ENCODE measurements at places on chromosomes 1 and 21.

- no peak for ATAC-seq
These were observed 26.8 kb downstream of the C8A start for GRCh38 chr1:56881417-56881816.

GRCh38 chr1:232951180-232951579, 769 bp downstream of the NTPCR start:
- peak; percentile 16 for ATAC-seq

DNA sequence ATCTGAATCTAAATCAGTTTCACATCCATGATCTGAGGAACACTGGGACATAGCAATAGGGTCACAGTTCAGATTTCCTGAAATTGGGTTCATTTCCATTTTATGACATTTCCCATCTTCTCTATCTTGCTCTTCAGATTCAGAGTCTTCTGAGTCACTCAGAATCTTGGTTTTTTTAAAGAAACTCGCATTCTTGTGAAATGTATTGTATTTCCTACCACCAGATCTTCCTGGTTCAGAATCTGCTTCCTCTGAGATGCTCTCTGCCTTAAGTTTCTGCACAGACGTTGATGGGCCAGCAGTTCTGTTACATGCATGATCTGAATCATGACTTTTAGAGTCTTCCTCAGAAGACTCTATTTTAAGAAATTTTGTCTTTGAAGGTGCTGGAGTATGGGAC, 15.5 kb upstream of the PSMG1 start:
- ATAC-seq, result no peak

- no peak for ATAC-seq
These were observed 12.1 kb downstream of the PLXNA2 start for GRCh38 chr1:208231881-208232661.

DNA sequence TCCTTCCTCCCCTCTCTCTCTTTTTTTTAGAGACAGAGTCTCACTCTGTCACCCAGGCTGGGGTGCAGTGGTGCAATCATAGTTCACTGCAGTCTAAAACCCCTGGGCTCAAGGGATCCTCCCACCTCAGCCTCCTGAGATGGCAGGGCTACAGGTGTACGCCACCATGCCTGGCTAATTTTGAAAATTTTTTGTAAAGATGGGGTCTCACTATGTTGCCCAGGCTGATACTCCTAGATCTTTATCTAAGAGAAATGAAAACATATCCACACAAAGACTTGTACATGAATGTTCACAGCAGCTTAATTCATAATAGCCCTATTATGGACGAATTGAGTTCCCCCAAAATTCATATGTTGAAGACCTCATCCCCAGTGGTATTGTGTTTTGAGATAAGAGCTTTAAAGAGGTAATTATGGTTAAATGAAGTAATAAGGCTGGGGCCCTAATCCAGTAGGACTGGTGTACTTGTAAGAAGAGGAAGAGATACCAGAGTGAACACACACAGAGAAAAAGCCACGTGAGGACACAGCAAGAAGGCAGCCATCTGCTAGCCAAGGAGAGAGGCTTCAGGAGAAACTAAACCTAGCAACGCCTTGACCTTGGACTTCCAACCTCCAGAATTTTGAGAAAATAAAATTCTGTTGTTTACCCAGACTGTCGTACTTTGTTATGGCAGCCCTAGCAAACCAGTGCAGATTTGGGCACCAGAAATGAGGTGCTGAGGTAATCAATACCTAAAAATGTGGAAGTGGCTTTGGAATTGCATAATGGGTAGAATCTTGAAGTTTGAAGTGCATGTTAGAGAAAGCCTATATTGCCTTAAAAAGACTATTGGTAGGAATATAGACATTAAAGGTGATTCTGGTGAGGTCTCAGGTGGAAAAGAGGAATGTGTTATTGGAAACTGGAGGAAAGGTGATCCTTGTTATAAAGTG, 13.2 kb downstream of the IFNLR1 start:
- ATAC-seq, result no peak

DNA sequence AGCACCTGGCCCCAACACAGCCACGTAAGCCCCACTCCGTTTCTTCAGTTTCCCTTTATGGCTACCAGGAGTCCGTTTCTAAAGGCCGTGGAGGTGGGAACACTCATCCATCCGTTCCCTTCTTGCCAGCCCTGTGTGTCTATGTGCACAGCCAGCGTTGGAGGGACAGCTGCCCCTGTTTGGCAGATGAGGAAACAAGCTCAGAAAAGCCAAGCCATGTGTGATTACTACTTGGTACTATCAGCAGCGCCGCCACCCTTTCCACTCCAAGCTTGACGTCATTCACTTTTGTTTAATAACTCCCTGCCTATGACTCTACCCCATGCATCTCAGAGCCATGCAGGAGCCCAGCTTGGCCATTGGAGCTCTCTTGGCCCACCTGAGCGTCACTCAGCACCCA, 3.5 kb downstream of the LRP8 start:
- no peak for ATAC-seq

GRCh38 chr1:15592285-15592684, 7.4 kb upstream of the AGMAT start:
- ATAC-seq, result peak; percentile 79

DNA sequence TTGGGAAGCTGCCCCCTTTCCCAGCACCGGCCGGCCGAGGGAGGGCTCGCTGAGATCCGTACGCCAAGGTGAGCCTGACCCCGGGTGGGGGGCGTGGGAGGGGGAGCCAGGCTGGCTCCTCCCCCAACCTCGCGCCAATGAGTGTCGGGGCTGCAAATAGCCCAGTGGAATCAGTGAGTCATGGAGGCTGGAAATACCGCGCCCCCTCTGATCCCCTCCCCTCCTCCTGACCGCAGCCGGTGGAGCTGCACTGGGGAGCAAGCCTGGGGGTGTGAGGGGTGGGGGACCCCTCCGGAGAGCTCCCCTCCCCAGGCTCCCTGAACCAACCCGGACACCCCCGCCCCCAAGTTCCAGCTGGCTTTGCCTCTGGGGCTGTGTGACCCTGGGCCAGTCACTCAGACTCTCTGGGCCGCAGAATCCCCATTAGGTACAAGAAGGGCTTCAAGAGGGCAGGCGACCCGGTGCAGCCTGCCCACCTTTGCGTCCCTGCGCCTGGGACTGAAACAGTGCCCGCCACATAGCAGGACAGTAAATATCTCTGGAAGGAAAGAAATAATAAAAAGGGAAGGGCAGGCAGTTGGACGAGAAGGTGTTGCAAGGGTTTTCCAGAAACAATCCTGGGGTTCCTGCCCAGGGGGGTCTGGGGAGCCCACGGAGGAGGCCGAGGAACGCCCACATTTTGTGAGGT, 4.5 kb downstream of the HSPB7 start:
- ATAC-seq, result peak; percentile 32

- ATAC-seq, result no peak
These were observed 46.3 kb downstream of the TNNT2 start for GRCh38 chr1:201331166-201331565.

- no peak for ATAC-seq
These were observed 27.2 kb upstream of the RCSD1 start for GRCh38 chr1:167602840-167603239.

GRCh38 chr1:202811296-202812175, 782 bp downstream of the PCAT6 start:
- peak; percentile 12 for ATAC-seq

GRCh38 chr1:151146072-151146411, 389 bp downstream of the SEMA6C start:
- peak; percentile 2 for ATAC-seq

- no peak for ATAC-seq
These were observed 135.2 kb downstream of the NPHP4 start for GRCh38 chr1:5857011-5857410.

GRCh38 chr1:56092684-56093570, 486.4 kb downstream of the PLPP3 start:
- ATAC-seq, result no peak

- no peak for ATAC-seq
These were observed 35.4 kb downstream of the RGS4 start for GRCh38 chr1:163104385-163105099.

- ATAC-seq, result no peak
These were observed 19.8 kb downstream of the RPRD2 start for GRCh38 chr1:150383631-150384324.

DNA sequence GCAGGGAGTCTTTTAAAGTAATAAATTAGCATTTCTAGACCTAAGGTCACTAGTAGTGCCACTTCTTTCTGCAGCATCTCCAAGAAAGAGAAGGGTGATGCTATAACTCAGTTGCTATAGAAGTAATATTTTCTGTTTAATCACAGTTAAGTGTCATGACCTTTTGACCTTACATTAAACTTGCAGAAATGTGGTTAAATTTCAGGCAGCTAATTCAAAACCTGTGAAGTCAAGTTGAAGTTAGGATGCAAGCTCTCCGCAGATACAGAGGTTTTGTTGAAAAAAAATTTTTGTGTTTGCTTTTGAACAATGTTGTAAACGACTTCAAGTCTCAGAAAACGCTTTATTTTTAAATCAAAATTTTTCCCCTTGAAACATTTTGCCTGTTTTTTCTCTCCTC, 193.9 kb downstream of the NFIA start:
- ATAC-seq, result no peak

GRCh38 chr1:179883040-179883744, 1.1 kb downstream of the TOR1AIP1 start:
- ATAC-seq, result no peak

DNA sequence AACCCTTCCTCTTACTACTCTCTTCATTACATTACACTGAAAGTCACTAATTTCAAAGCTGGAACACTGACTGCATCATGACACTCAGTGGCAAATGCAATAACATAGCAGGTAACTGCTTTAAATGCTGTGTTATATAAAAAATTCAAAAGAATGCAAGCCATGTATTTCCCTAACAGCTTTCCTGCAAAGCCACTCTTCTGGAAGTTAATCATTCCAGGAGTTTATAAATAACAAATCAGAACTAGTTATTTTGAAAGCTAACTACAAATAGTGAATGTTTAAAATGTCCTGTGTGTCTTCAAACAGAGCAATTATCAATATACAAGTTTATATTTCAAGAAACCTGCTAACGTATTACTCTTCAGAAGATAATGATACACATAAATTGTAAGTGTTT, 34.5 kb downstream of the DBT start:
- ATAC-seq, result no peak

DNA sequence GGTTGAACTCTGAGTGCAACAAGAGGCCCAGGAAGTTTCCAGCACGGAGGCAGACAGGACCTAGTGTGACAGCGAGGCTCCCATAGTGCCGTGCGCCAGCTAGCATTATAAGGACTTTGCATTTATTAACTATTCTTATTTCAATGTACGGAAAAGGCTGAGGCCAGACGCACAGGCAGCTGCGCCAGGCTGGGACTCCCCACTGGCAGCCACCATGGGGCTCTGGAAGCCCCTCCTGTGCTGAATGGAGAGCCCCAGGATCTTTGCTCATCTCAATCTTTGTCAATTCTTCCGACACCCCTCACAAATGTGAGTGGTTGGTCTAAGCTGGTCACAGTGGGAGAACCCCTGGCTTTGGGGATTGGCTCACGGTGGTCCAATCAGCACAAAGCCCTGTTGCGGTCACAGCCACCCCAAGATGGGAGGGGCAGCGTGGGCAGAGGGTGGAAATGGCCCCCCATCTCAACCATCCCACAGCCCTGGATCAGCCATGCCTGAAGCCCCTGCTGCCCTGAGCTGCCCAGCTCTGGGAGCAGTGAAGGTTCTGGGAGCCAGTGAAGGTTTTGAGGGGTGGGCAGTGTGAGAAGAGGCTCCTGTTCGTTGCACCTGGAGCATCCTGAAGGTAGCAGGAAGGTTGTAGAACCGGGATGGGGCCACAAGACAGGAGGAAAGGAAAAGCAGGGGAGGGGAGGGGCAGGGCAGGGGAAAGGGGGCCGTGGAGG, 59.5 kb upstream of the ADARB1 start:
- no peak for ATAC-seq

GRCh38 chr1:165281207-165281901, 75.2 kb downstream of the LMX1A start:
- no peak for ATAC-seq

- peak; percentile 65 for ATAC-seq
These were observed 17.0 kb downstream of the HLCS start for GRCh38 chr21:36949171-36950141.

GRCh38 chr1:62937634-62938296, 153.8 kb downstream of the ATG4C start:
- no peak for ATAC-seq

DNA sequence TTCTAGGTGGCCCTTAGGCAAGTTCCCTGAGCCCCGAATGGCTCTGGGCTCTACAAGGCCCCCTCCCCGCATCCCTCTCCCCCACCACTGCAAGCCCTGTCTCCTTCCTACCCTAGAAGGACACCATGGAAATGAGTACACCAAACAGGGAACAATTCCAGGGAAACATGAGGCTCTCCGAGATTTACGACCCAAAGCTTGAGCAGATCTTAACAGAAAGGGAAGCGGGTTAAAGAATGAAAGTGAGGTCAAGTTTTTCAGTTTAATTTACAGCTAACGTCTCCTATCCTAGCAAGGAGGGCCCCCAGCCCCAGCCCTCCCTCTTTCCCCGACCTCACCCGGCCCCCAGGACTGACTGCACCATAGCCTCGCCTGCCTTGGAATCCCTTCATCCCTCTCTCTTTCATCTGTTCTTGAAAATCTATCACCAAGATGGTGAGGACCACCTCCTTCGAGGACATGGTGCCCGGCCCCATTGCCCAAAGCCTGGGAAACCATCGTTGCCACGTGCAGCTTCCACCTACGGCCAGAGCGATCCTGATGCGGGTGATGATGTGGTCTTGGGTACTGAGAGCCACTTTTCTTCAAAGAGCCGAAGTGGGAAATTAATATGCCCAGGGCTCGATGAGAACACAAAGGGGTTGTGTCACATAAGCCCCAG, 30.5 kb downstream of the SIM2 start:
- no peak for ATAC-seq

DNA sequence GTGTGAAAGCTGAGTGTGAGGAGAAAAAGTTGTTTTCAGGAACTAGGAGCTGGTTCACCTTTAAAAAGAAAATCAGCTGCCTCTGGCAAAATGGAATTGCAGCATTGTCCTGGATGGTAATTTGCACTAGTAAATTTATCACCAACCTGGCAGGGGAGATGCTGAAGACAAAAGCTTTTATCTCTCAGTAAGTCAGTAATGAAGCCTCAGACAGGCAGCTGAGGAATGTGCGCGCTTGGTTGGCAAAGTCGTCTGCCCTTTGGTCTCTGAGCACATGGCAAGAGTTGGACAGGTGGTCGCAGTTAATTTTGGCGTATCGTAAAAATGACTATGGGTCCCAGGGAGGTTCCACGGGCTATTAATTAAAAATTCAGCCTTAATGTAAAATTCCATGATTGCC, 131.9 kb downstream of the BACH1 start:
- no peak for ATAC-seq

- ATAC-seq, result no peak
These were observed 1.3 kb upstream of the SLC30A1 start for GRCh38 chr1:211580303-211580687.
